ENCODE measurements at places on chromosomes 5 and 9.

DNA sequence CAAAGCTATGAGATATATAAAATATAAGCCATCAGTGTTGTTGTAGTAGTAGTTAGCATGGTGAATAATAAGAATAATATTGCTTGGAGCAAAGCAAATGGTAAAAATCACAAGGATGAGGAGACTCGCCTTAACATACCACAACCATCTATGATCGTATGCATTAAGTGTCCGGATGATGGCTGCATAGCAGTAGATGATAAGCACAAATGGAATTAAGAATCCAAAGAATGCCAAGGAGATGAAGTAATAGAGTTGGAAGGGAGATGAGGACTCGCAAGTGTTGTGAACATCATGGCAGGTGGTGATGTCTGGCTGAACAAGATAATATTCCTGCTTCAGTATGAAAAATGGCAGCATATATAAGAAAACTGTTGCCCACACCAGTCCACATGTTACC lies 5.5 kb downstream of the F2RL2 start:
- DNase-seq: no peak

DNA sequence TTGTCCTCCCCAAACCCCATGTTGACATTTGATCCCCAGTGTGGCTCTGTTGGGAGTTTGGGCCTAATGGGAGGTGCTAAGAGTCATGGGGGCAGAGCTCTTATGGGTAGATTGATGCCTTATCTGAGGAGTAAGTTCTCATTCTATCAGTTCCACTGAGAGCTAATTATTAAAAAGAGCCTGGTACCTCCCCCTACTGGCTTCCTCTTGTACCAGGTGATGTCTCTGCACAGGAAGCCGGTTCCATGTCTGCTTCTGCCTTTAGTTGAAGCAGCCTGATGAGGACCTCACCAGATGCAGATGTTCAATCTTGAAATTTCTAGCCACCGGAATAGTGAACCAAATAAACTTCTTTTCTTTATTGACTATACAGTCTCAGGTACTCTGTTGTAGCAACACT lies 10.8 kb downstream of the GABRB2 start:
- no peak for DNase-seq

GRCh38 chr5:8907168-8907868 lies 638.6 kb downstream of the SEMA5A start:
- DNase-seq: no peak

- DNase-seq: no peak
Measured at GRCh38 chr5:111826064-111826463, 69.1 kb upstream of the NREP start.

- no peak for DNase-seq
Measured at GRCh38 chr9:127741831-127742434, 6.8 kb upstream of the TOR2A start.

- no peak for DNase-seq
Measured at GRCh38 chr9:124282442-124283227, 24.9 kb downstream of the NEK6 start.

GRCh38 chr9:107306308-107306707 lies 23.2 kb downstream of the RAD23B start:
- no peak for DNase-seq

DNA sequence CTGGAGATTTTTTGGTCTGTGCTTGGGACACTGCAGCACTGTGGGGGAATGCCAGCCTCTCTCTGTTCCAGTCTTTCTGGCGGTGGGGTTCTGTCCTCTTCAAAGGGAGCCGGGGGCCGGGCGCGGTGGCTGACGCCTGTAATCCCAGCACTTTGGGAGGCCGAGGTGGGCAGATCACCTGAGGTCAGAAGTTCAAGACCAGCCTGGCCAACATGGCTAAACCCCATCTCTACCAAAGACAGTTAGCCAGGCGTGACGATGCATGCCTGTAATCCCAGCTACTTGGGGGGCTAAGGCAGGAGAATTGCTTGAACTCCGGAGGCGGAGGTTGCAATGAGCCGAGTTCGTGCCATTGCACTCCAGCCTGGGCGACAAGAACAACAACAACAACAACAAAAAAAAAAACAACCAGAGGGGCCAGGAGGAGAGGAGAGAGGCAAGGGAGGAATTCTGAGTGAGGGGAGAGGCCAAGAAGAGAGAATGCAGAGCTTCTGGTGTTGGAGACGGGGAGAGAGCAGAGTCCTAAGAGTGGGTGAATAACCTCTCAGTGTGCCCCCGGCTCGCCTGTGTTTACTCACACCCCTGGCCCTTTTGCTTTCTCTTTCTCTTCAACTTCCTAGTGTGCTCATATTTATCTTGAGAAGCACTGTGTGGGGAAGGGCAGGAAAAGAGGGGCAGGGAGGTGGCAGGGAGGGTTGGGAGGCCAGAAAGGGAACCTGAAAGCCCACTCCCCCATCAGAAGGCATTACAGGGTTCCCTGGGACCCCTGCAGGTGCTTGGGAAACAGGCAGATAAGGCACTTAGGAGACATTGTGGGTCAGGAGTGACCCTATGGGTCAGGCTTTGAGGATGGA lies 3.2 kb upstream of the SET start:
- peak; percentile 38 for DNase-seq

- no peak for DNase-seq
Measured at GRCh38 chr9:21324047-21324446, 11.2 kb downstream of the KLHL9 start.

- DNase-seq: no peak
Measured at GRCh38 chr5:38258319-38259061, at the start of gene EGFLAM. EGFLAM (plus strand) TSS chr5:38258559; CDS start chr5:38258755, 196 bp downstream.

GRCh38 chr5:122736086-122736845 lies 38.6 kb upstream of the SNX2 start:
- no peak for DNase-seq

DNA sequence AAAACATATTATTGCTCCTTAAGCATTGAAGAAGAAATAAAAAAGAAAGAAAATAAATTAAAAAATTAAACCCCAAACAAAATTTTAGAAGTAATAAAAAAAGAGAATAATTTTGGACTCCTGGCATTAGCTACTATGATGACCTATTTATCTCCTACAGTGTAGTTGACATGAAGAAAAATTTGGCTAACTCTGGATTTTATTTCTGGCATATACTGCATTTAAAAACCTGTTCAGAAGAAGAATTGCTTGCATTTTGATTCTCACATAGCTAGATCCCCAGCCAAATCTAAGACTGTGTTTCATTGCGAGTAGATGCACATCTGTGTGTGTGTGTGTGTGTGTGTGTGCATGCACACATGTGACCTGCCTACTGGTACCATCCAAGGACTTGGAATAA lies 30.1 kb upstream of the GABRG2 start:
- DNase-seq: no peak

DNA sequence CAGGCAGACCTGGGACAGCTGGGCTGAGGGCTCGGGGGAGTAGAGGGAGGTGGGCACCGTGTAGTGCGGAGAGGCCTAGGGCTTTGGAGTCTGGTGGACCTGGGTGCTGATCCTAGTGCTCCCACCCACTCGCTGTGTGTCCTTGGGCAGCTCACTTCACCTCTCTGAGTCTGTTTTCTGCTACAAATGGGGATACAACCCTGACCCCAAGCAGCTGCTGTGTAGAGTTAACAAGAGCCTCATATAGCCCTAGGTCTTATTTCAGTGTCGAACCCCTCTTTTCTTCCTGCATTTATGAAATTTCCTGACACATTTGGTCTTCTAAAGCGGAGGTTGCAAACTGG lies 16.4 kb downstream of the ERGIC1 start:
- no peak for DNase-seq

DNA sequence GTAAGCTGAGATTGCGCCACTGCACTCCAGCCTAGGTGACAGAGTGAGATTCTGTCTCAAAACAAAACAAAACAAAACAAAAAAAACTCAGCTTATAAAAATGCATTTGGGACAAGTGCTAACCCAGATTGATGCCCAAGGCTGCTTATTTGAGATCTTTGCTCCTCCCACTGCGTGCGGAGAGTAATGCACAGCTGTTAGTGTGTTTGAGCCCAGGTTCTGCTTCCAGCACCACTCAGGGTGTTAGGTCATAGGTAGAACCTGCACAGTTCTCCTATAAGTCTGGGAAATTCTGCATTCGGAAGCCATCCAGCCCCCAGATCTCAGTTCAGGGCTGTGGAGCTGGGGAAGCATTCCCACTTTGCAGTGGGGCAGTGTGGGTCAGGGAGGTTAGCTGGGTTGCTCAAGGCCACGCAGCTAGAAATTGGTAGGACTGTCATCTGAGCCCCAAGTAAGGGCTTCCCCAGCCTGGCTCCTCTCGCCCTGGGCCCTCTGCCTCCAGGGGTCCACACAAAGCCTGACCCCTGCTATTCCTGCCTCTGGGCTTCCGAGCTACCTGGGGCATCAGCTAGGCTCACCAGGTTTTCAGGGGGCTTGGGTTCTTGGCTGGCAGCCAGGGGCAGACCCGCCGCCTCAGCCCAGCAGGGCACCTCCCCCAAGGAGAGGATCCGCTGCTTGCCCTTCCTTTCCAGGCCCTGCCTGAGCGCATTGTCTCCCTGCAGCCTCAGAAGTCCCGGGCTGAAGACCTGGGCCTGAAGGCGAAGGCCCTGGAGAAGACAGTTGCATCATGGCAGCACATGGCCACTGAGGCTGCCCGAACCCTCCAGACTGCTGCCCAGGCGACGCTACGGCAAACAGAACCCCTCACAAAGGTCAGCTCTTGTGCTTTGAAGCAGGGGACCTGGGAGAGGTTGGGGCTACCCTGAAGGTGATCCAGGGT lies 17.6 kb upstream of the AIF1L start:
- DNase-seq: no peak

GRCh38 chr9:91059713-91060112 lies 258.1 kb downstream of the SYK start:
- DNase-seq: no peak

GRCh38 chr5:180599590-180599914 lies 8.3 kb upstream of the SCGB3A1 start:
- DNase-seq: no peak

DNA sequence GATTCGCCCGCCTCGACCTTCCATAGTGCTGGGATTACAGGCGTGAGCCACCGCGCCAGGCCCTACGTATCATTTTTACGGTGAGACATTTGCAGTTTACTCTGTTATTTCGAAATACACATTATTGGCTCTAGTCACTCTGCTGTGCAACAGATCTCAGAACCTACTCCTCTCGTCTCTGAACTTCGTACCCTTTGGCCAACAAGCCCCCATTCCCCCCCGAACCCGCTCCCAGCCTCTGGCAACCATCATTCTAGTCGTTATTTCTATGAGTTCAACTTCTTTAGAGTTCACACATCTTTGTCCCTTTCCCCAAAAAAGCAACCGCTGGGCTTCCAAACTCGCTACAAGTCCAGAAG lies 735 bp downstream of the PTGR1 start:
- DNase-seq: no peak

DNA sequence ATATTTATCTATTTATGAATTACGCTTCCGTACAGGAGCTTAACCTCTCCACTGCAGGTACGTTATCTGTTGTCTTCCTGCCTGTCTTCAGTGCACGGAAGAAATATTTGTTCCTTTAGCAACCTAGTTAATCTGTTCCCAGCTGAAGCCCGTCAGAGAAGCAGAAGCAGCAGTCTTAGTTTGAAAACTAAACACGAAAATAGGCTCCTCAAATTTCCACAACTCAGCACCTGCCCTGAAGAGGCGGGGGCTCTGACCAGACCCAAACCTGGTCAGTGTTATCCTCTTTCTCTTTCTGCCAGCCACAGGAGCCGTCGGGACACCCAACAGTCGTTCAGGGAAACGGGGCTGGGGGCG lies 462 bp downstream of the NUDCD2 start:
- no peak for DNase-seq

DNA sequence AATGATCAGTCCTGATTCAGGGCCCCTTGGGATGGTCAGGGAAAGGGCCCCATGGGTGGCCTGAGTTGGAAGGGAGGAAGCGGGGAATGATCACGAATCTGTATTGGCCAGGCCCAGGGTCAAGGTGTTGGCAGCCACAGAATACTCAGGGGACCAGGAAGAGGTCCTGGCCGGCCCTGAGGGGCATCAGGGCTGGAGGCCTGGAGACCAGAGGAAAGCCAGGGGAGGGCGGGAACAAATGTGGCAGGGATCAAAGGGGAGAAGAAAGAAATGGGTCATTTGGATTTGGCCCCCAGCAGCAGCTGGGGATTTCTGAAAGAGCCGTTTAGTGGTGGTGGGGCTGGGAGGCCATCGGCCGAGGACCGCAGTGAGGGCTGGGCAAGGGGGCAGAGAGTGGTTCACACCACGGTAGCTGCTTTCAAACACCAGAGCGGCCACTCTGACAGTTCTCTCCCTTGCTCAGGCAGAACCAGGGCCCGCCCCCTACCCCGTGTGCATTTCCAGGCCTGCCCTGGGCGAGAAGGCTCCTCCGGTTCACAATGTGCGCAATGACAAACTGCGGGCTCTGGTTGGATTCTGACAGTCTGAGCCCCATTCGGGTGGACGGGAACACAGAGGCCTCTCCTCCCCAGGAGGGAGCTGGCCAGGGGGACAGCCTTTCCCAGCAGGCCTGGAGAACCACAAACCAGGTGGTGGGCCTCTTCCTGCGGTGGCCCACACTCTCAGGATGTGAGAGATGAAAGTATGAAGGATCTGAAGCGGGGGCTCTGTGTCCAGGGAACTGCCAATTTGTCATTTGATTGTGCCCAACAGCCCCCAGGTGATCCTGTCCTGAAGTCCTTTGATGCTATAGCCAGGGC lies 220.3 kb upstream of the IER5L start:
- DNase-seq: no peak

- DNase-seq: no peak
Measured at GRCh38 chr9:77935974-77936373, 95.6 kb downstream of the GNAQ start.

GRCh38 chr5:134594797-134595457 lies 37.7 kb downstream of the SAR1B start:
- no peak for DNase-seq

DNA sequence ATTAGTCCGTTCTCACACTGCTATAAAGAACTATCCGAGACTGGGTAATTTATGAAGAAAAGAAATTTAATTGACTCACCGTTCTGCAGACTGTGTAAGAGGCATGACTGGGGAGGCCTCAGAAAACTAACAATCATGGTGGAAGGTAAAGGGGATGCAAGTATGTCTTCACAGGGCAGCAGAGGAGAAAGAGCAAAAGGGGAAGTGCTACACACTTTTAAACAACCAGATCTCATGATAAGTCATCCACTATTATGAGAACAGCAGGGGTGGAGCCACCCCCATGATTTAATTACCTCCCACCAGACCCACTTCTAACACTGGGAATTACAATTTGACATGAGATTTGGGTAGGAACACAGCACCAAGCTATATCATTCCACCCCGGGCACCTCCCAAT lies 26.6 kb downstream of the FST start:
- DNase-seq: no peak
